Activated CD4-positive, alpha-beta T cell treated with anti-CD3 and anti-CD28 coated beads, Interleukin-2, amount 50 U/mL, for 4 hours (primary cell): ENCODE measurements at places on chromosomes 1 and 21.

- DNase-seq: no peak
Observed at GRCh38 chr1:83905315-83905907, 93.5 kb downstream of the TTLL7 start.

GRCh38 chr1:89260566-89261255 lies 11.9 kb downstream of the GBP5 start:
- no peak for DNase-seq

GRCh38 chr1:63773496-63773814 lies 362 bp upstream of the ROR1 start:
- DNase-seq: no peak

GRCh38 chr1:108054396-108054795 lies 89.4 kb upstream of the VAV3 start:
- no peak for DNase-seq

DNA sequence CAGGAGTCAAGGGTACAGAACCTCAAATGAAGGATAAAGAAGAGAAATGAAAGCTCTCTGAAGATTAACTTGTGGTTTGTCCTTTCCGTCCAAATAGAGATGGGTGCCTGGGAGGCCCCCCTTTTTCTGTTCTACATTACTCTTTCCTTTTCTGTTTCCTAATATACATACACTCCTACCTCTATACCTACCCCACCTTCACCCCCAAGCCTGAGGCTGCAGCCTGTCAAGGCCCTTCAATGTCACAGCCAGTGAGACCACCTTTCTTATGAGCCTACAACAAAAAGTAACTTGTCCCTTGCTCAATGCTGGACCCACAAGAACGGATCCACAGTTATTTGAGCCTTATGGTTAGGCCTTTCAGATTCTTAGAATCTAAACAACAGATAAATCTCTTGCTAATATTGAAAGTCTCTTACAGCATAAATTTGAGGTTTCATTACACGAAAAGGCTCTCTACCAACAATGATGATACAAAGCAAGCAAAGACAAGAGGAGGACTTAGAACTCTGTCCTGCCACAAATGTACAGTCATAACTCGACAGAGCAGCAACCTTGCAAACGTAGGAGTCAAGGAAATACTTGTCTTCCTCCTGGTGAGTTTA lies 4.1 kb upstream of the TRAF3IP3 start:
- no peak for DNase-seq

GRCh38 chr1:110896090-110896489 lies 23.1 kb downstream of the CD53 start:
- DNase-seq: no peak

GRCh38 chr1:32142446-32143301 lies 34.8 kb downstream of the KPNA6 start:
- no peak for DNase-seq

GRCh38 chr1:151540982-151541377 lies 871 bp downstream of the TUFT1 start:
- no peak for DNase-seq

GRCh38 chr1:1213345-1214265 lies at the start of gene TNFRSF4:
Gene TNFRSF4, minus strand, starts transcription at chr1:1214153. Its CDS starts 26 bp downstream, at chr1:1214127.
- peak; percentile 62 for DNase-seq

DNA sequence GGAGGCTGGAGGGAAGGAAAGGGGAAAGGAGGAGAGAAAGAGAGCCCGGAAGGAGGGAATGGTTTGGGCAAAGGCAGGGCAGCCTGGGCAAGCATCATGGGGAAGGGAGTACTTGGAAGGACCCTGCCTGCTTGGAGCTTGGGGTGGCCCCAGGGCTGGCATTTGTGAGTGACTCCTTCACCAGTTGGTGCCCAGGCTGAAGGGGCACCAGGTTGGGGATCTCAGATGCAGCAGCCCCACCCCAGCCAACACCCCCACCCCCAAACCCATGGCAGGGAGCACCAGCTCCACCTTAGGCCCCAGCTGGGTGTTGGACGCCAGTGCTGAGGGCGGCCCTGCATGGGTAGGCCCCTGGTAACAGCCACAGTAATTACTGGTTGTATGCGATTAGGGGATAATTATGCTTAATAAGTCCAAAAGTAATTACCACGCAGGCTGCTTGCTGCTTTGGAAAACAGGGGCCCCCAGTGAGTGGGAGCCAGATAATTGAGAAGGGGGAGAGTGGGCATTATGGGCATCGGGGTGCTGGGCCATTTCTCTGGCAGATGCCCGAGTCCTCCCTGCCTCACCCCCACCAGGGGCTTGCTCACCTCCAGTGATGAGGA lies 78.3 kb downstream of the VWA5B1 start:
- DNase-seq: no peak

DNA sequence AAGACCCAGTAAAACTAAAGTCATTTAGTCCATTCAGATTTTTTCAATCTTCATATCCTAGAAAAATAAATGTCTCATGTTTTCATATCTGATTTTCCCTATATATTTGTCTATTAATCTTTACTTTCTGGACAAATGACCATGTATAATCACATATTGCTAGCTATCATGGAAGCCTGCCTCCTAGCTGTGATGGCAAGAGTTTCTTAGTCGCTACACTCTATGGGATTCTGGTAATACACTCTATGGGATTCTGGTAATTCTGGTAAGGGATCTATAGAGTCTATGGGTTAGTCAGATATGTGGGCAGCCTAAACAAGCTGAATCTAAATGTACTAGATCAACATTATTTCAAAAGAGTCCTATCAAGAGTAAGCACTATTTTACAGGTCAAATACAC lies 198.7 kb upstream of the LHX8 start:
- no peak for DNase-seq

GRCh38 chr1:180928331-180929230 lies 15.9 kb downstream of the KIAA1614 start:
- no peak for DNase-seq

- DNase-seq: no peak
Observed at GRCh38 chr1:192442736-192443135, 125.9 kb downstream of the RGS21 start.

DNA sequence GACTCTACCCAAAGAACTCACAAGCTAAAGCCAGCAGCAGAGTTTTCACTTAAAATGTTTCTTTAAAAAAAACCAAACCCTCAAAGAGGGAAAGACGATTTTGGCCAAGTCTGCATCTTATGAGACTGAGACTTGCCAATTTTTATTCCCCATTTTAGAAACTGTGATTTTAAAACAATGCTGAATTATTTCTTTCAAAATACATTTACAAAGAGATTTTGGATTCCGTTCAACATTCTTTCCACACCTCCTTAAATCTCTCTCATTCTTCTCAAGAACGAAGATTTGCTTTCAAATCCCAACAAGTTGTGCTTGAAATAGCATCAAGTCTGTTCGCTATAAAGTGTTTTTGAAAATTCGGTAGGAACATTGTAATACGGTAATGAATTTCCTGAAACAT lies 133.9 kb upstream of the VANGL1 start:
- DNase-seq: no peak

- no peak for DNase-seq
Observed at GRCh38 chr1:2650967-2651645, 18.3 kb upstream of the MMEL1 start.

- no peak for DNase-seq
Observed at GRCh38 chr1:245772325-245772724, 617.5 kb downstream of the KIF26B start.
